ENCODE measurements at places on chromosomes 4 and X. TPM values are rescaled to one million over a fixed set of nuclear protein-coding genes. Genes with fewer than 3 reads are reported as not detected.

Gene F8
- 24.8 TPM for total RNA-seq

Gene TREX2
- 0.42 TPM for total RNA-seq

Gene TLL1
- 7.0 TPM for total RNA-seq

Gene SATL1
- not detected for total RNA-seq

Gene SLC2A9
- 6.5 TPM for total RNA-seq
